ENCODE measurements at places on chromosomes 16 and 17.
A peak's percentile ranks its signal among the peaks of the same experiment; 100 is the strongest.

DNA sequence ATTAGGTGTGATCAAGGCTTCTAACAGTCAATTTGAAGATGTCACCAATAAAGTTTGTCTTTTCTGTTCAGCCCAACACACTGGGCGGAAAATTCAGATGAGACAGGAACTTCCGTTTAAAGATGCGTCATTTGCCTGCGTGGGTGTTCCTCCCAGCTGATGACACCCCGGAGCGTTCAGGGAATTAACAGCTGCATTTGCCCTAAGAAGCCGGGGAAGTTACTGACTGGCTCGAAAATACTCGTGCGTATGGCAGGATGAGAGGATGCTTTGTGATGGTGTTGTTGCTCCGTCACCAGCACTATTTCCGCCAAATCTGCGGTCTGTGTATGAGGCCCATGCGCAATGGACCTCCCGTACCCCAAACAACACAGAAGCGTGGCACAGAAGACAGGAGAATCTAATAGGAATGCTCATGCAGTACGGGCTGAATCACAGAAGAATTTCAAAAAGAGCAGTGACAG, 11.9 kb upstream of the PVALEF start:
- peak; percentile 60 for DNase-seq

DNA sequence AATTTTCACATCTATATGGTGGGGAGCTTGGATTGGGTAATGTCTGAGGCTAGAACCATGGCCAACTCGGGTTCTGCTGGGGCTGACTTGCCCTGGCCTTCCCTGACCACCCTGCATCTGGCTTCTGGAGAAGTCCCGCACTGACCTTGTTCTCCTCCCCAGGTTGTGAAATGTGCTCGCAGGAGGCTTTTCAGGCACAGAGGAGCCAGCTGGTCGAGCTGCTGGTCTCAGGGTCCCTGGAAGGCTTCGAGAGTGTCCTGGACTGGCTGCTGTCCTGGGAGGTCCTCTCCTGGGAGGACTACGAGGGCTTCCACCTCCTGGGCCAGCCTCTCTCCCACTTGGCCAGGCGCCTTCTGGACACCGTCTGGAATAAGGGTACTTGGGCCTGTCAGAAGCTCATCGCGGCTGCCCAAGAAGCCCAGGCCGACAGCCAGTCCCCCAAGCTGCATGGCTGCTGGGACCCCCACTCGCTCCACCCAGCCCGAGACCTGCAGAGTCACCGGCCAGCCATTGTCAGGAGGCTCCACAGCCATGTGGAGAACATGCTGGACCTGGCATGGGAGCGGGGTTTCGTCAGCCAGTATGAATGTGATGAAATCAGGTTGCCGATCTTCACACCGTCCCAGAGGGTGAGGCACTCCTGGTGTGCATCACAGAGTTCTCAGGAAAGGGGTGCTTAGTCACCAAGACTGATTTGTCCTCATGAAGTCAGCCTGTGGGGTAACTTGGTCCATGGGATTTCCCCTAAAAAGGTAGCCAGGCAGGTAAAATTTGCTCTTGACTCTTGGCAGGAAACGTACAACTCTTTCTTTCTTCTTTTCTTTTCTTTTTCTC, 6.1 kb downstream of the NOD2 start:
- DNase-seq, result no peak

DNA sequence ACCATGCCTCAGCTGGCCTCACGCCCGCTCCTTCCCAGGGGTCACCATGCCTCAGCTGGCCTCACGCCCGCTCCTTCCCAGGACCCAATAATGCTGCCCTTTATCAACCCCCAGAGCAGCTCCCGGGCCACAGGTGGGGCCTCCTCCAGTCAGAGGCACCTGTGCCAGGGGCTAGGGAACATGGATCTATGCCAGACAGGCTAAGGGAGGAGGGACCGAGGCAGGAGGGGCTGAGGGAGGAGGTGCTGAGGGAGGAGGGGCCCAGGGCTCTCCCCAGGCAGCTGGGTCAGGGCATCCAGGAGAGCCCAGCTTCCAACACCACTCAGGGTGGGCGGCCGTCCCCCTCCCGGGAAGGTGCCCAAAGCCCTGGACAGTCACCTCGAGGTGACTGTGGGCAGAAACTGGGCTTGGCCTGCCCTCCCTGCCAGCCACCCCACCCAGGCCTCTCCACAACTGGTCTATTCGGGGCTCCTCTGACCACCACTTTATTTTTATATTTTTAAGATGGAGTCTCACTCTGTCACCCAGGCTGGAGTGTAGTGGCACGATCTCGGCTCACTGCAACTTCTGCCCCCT, 19.4 kb downstream of the UTS2R start:
- peak; percentile 50 for DNase-seq

- DNase-seq, result peak; percentile 77
Observed at GRCh38 chr17:28726226-28726626, at the start of gene TLCD1. TLCD1 (minus strand) TSS chr17:28726233; CDS start chr17:28726097, 136 bp downstream.

GRCh38 chr16:89117227-89117974, 23.7 kb downstream of the ACSF3 start:
- DNase-seq, result no peak

DNA sequence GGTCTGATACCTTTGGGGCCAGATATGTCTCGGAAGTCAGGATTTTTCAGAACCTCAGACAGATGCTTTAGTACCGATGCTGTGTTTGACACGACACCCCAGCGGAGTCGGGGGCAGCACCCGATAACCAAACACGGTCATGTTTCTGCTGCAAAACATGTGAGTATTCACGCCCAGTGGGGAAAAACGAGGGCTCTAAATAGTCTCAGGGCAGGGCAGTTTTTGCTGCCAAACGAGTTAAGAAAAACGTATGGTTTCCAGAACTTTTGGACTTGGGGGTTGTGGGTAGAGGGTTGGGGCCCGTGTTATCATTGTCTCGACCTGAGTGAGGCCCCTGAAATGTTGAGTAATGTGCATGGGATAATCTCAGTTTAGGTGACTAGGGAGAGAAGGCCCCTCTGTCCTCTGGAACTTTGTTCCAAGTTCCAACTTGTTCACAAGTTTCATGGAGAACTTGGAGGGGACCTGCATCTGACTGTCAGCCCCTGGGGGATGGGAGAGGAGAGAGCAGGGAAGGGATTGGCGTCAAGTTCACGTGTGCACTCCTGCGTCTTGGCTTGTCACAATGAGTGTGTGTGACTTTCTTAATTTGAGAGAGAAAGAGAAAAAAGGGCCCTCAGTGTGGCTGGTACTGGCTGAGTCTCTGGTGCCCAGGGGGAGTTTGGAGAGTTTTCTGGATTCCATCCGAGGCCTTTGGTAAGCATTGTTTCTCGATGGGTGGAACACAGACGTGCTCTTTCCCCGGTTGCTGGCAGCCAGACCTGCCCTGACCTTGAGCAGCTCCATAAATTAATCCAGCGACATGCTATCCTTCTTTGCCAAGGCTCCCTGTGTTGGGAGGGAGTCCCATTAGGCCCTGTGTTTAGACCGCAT, 83.9 kb upstream of the CIBAR2 start:
- DNase-seq, result no peak

GRCh38 chr16:50309156-50309526, 42.8 kb downstream of the ADCY7 start:
- DNase-seq, result no peak

GRCh38 chr16:28494121-28494851, at the start of gene APOBR:
APOBR (plus strand) TSS chr16:28494643; CDS start chr16:28494682, 39 bp downstream.
- peak; percentile 46 for DNase-seq

- no peak for DNase-seq
Observed at GRCh38 chr16:48203974-48204824, 39.9 kb upstream of the LONP2 start.

DNA sequence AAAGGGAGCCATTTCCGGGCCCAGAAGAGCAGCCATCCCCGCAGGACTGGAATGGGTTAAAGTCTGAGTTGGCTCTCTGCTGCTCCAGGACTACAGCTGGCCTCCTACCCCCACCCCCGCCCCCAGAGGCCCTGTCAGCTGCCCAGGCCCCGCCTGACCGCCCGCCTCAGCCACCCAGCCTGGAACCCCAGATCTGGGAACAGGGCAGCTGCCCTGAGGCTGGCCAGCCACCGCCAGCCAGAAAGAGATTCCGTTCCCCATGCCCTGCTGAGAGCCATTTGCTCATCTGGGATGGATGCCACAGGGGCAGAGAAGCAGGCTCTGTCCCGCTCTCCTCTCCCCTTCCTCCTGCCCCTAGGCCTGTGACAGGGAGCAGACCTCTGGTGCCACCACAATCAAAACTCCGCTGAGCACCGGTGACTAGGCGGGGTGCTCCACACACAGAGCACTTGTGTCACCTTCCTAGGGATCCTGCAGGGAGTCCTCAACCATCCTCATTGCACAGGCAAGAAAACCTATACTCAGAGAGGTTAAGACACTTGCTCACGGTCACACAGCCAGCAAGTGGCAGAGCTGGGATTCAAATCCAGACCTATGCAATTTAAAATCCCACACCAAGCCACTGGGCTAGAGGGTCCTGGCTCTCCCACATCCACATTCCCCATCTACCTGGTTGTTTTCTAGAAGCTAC, 44.1 kb downstream of the ZNF423 start:
- no peak for DNase-seq

DNA sequence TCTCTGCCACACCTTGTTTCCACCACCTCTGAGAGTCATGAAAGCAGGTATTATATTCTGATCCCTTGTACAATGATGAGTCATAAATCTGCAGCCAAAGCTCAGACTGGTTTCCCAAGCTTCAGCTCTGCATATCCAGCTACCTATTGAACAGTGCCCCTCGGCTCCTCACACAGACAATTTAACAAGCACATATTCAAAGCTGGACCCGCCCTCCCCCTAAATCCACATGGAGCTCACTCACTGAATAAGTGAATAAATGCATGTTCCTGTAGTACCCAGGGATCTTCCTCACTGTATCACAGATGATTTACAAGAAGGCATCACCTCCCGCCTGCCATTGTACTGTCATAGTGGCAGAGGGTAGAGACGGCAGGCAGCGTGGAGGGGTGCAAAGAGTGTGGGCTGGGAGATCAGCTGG, 516.4 kb downstream of the GRIN2A start:
- DNase-seq, result no peak

- DNase-seq, result peak; percentile 73
Observed at GRCh38 chr16:30054959-30055553, 10.5 kb upstream of the ALDOA start.

DNA sequence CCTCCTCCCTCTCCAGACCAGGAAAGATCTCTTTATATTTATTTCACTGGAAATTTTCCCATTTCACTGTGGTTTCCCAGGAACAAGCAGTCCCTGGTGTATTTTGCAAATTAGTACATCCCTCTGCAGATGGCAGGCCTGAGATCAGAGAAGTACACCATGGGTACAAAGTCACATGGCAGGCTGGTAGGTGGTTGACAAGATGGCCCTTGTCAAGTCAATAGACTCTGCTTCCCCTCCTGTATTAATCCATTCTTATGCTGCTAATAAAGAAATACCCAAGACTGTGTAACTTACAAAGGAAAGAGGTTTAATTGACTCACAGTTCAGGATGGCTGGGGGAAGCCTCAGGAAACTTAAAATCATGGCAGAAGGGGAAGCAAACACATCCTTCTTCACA, 51.6 kb upstream of the KSR1 start:
- no peak for DNase-seq

DNA sequence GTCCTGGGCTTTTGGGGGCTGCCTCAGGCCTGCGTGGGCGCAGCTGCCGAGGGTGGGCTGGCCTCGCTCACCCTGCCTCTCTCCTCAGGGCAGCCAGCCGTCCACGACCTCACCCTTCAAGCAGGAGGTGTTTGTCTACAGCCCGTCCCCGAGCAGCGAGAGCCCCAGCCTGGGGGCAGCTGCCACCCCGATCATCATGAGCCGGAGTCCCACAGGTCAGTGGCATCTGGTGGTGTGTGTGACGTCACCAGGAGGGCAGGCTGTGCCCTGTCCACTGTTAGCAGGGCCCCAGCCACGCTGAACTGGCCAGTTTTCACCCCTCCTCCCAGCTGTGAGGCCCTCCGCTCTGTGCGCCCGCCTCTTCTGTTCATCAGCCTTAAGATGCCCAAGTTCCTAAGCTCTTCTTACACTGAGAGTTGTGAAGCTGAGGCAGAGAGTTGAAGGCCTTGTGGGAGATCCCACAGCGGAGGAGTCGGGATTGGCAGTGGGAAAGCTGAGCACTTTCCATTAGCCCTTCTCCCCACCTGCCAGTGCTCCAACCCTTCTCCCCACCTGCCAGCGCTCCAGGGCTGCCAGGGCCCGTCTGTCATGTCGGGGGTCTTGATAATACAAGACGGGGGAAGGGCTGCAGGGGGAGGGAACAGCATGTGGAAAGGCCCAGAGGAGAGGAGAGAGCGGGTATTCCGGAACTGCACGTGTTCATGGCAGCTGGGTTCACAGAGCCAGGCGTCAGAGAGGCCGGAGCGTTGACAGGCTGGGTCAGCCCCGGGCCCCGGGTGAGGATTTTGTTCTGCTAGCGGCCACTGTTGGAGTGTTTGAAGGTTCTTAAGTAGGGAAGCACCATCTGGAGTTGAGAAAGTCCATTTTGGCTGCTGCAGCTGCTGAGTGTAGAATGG, 36.3 kb downstream of the OR1D5 start:
- DNase-seq, result no peak

GRCh38 chr16:73014768-73015167, 33.2 kb downstream of the ZFHX3 start:
- no peak for DNase-seq

- DNase-seq, result peak; percentile 41
Observed at GRCh38 chr17:79789943-79790804, 6.7 kb downstream of the CBX8 start.

DNA sequence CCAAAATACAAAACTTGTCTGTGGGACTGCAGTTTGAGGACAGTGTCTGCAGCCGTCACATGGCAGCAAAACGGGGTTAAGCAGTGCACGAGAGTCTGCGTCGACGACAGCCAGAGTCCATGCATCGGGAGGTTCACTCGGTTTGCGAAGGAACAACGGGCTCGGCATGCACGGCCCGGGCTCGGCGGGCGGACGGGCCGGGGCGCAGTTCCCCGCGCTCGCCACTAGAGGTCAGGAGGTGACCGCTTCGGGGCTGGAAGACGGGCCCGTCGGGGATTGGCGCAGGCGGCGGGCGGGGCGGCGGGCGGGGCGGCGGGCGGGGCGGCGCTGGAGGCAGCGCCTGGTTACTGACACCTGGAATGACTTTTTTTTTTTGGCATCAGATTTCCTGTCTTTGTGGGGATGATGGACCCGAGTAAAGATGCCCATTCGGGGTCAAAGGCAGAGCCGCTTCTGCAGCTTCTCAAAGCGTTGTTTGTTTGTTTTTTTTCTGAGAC, 6.5 kb downstream of the SCGB1C2 start:
- DNase-seq, result peak; percentile 77

GRCh38 chr16:770411-770810, 9.9 kb downstream of the MSLN start:
- no peak for DNase-seq

DNA sequence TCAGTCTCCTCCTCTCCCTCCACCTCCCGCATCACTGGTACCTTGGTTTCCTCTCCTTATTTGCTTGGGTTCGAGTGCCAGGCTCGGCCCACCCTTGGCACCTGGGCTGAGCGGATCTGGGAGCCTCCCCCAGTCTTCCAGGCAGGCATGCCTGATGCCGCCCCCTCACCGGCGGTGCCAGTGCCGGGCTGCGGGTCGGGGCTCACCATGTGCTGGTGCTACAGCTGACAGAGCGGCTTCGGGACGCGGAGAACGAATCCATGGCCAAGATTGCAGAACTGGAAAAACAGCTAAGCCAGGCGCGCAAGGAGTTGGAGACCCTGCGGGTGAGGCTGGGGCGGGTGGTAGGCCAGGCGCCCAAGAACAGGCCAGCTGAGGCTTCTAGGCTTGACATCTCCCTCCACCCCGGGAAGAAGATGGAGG, 19.2 kb downstream of the FMNL1 start:
- no peak for DNase-seq

Data from RPMI8226 (cell line).